ENCODE measurements at places on chromosomes 4 and X.

DNA sequence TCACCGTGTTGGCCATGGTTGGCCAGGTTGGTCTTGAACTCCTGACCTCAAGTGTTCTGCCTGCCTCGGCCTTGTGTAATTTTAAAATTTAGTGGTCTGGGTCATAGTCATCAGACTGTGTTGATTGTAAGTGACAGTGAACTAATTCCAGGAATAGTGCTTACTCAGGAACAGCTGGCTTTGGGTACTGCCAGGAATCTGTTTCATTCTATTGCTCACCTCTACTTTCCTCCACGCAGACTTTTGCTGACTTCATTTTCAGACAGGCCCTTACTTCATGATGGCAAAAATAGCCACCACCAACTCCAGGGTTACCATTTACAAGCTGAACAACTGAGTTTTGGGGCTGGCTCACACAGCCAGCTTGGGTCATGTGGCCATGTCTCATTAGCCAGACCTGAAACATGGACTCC lies 54.6 kb downstream of the FNIP2 start:
- ATAC-seq, result no peak

- no peak for ATAC-seq
These were observed 167.7 kb downstream of the MGST2 start for GRCh38 chr4:139833151-139833910.

DNA sequence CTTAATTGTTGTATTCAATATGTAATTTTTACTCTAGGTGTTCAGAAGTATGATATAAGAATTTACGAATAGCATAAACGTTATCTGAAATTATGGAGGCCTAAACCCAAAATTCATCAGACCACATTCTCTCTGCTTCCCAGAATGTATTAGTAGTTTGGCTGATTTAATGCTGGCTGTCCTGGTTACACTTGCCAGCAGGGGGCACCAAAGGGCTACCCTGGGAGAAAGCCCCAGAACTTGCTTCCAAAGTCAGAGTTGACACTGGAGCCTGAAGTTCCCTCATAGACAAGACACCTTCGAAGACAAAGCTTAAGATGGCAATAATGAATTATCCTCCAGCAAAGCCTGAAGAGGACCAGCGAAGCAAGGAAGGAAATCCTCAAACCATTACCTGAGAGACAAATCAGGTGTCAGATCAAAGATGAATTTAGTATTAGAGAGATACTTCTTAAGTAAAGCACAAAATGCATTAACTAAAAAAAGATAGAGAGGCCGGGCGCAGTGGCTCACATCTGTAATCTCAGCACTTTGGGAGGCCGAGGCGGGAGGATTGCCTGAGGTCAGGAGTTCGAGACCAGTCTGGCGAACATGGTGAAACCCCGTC lies 11.3 kb upstream of the ANOS1 start:
- no peak for ATAC-seq

GRCh38 chr4:70734168-70734954 lies 12.6 kb downstream of the RUFY3 start:
- ATAC-seq, result peak; percentile 98
